Activated CD8-positive, alpha-beta memory T cell treated with anti-CD3 and anti-CD28 coated beads, Interleukin-2, amount 50 U/mL, for 4 hours (primary cell): ENCODE measurements at places on chromosomes 2 and 18.

GRCh38 chr2:120746144-120746543, 10.5 kb downstream of the GLI2 start:
- no peak for DNase-seq

- DNase-seq, result no peak
These were observed 122.7 kb downstream of the DNER start for GRCh38 chr2:229591611-229592010.

DNA sequence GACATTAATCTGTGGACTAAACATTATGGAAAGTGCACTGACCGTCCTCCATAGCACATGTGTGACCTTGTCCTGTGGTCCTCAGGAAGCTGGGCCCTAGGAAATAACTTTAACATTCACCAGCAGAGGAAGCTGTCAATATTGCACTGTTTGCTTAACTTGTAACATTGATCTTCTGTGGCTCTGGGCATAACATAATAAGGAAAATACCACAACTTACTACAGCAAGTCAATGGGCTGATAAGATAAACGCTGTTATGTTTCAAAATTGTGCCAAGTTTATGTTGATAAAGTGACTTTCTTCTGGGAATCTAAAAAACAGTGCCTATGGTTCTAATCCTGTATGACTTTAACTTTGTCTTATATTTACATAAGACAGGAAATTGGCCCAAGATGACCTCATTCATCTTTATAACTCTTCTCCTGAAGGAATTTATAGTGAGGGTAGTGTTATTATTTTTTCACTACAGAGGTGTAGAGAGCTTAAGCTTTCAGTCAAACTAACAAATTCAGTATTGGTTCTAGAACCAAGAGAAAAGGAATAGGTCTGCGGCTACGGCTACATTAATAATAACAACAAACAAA, 113.7 kb upstream of the MAP4K3 start:
- DNase-seq, result no peak

DNA sequence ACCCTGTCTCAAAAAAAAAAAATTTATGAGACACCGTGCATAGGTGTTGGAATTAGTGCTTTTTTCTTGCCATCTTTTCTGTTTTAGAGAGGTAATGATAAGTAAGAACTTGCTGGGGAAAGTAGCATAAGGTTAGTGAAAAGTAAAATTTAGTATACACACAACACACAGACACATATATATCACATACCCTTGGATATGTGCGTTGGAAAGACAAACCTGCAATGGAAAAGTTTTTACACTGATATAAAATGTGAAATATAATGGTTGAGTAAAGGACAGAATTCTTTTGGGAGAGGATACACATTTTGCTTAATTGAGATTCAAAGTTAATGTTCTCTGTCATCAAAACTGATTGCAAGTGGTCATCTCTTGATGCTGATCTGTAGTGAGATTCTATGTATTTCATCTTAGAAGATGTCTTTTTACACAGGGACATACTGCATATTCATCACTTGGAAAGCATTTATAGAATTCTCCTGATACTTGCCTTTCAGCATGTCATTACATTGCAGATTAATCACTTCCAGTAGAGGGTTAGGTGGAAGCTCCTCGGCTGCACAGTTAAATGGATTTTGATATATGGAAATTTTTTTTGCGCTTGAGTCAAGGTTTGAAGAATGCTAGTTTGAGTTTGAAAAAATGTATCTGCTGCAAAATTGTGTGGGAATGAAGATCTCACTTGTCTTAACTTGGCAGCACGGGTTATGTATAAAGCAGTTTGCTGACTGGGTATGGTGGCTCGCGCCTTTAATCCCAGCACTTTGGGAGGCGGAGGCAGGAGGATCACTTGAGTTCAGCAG, 13.5 kb downstream of the PPP1CB start:
- DNase-seq, result no peak

GRCh38 chr18:79111483-79111882, 42.3 kb downstream of the ATP9B start:
- no peak for DNase-seq

GRCh38 chr2:150167711-150168110, 319.8 kb downstream of the RND3 start:
- DNase-seq, result no peak

DNA sequence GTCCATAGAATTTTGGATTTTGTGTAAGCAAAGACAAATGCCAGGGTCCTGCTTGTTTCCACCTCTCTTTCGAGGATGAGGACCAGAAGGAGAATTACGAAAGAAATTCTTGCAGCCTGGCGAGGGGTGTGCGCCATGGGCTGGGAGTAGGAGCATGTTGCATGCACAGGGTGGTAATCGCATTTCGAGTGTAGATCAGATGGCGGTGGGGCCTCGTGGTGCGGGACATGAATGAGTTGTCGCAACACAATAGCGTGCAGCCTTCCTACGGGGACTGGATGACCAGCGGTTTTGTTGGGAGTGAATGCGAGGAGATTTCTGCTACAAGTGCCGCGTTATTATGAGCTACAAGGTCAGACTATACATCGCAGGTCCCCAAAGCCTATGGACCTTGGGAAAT, 4.2 kb upstream of the EN1 start:
- DNase-seq, result no peak

DNA sequence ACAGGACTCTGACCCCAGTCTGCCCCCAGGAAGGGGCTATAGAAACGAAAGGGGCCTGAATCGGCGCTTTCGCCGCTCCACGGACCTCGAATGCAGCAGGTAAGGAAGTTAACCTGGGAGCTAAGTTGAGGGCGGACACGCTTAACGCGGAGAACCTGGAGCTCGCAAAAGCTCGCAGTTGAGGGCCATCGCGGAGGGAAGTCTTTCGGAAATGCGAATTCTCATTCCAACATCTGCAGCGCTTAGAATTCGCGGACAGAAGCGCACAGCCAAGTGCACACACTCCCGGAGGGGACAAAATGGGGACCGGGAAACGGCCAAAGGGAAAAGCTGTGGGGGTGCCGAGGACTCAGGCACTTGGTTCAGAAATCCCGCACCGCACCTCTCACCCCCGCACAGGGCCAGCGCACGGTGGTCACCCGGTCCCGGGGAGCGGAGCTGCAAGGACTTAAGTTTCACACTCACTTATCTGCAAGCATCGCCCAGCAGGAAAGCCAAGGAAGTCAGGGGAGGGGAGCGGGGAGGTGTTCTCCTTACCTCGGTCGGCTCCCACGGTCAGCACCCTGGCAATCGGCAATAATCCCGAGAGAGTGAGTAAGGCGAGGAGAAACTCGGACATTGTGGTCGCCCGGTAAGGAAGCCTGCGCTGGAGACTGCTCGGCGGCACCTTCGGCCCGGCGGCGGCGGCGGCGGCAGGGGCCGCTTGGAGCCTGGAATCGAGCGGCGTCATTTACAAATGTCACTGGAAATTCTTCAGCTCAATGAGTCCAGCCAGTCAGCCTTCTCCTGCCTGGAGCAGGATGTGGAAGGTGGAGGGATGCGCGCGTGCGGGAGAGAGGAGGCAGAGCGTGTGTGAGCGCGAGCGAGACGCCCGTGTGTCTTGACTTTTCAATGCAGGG, 456 bp downstream of the LRP1B start:
- no peak for DNase-seq

GRCh38 chr2:134079373-134079772, 174.5 kb upstream of the MGAT5 start:
- no peak for DNase-seq

GRCh38 chr2:65789923-65790675, 357.7 kb upstream of the SPRED2 start:
- DNase-seq, result no peak

DNA sequence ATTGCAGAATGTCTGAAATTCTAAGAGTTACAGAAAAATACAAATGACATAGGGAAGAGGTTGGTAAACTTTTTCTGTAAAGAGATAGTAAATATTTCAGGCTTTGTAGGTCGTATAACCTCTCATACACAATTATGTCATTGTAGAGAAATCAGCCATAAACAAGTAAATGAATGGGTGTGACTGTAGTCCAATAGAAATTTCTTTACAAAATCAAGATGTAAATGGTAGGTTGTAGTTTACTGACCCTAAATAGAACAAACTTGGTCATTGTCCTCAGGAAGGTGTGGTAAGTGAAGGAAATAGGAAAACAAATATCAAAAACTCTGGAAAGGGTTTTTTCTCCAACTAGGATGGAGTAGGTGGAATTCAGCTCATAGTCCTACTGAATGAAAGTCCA, 415.5 kb upstream of the SPHKAP start:
- no peak for DNase-seq

- no peak for DNase-seq
These were observed 40.1 kb downstream of the FBXO48 start for GRCh38 chr2:68426848-68427579.

DNA sequence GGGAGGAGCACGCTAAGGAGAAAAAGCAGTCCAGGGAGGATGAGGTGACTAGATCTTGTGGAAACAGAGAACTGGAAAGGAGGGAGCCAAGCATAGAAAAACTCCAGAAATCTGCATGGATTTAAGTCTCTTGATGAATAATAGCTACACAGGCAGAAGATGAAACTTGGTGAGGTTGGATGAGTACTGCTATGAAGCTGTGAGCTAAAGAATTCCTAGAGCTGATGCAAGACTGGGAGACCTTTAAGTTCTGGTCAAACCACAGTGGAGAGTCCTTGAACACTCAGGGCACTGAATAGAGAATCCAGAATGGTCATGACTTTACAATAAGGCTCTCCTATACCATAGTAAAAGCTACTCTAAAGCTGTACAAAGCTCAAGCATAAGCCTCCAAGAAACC, 18.4 kb upstream of the PIEZO2 start:
- DNase-seq, result no peak

GRCh38 chr2:186068139-186068801, 329.7 kb downstream of the FSIP2 start:
- DNase-seq, result no peak

GRCh38 chr2:15521641-15522181, 39.4 kb downstream of the NBAS start:
- no peak for DNase-seq
